OCI-LY7 (cell line): ENCODE measurements at places on chromosomes 3 and 15.

GRCh38 chr15:57597431-57597830, 5.7 kb downstream of the MYZAP start:
- DNase-seq, result no peak

DNA sequence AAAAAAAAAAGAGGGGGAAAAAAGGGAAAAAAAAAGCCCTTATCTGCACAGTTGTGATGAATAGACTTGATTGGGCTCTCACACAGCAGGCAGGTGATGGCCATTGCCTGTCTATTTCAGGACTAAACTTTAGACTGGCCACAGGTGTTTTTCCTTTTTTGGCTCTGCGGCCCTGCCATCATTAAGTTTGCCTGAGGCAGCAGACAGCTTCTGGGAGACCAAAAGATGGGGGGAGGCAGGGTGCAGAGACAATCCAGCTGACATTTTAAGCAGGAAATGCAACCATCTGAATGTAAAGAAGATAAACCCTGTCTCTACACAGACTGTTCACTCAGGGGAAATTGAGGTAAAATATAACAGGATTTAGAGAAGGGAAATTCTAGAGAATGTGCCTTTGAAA, 295.0 kb upstream of the KCNH8 start:
- DNase-seq, result peak; percentile 88

GRCh38 chr15:70322051-70322668, 224.4 kb upstream of the TLE3 start:
- no peak for DNase-seq

DNA sequence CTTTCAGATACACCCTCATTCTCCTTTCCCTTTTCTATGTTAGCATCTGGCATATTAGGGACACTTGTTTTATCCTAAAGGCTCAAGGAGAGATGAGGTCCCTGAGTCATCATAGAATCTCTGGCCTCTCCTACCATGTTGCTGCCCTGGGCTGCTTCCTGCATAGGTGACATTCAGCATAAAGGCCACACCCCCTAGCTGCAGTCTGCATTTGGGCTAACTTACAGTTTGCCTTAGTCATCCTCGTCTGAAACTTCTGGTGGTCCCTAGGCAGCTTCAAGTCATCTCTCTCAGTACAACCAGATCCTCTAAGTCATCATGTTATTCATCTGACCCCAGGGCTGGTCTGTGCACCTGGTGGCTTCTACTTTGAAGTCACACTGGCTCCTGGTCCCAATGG, 982.7 kb upstream of the NR2F2 start:
- no peak for DNase-seq

- DNase-seq, result no peak
Observed at GRCh38 chr3:193775421-193776077, 182.5 kb downstream of the OPA1 start.

DNA sequence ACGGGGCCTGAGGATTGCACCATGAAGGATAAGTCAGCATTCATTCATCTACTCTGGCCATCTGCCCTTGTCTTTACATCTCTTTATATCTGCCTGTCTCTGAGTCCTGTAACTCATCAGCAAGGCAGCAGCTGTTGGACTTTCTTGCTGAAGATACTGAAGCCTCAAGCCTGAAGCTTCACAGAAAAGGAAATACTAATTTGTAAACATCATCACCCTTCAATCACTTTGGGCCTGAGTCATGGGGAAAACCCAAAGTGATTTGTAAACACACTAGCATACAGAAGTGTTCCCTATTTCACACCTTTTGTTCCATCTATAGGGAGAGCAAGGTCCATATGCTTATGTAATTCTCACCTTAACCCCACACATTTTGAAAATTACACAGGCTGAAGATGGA, 928.2 kb downstream of the EPHA3 start:
- no peak for DNase-seq

- no peak for DNase-seq
Observed at GRCh38 chr3:169607949-169608348, 55.6 kb downstream of the MECOM start.
